Foreskin keratinocyte (primary cell): ENCODE measurements at places on chromosomes 6 and 20. TPM values are rescaled to one million over a fixed set of nuclear protein-coding genes. Genes with fewer than 3 reads are reported as not detected.

The TNXB gene
- 0.03 and 0.07 TPM in 2 replicates for polyA plus RNA-seq

The C6orf141 gene
- polyA plus RNA-seq, result 10.2 and 13.8 TPM in 2 replicates

The HLA-DQB1 gene
- 3.0 and 5.1 TPM in 2 replicates for polyA plus RNA-seq

The ZFP57 gene
- polyA plus RNA-seq, result 1.7 and 23.1 TPM in 2 replicates

The CDSN gene
- polyA plus RNA-seq, result 0.86 and 1.4 TPM in 2 replicates

The KHDC1 gene
- 2.1 and 3.0 TPM in 2 replicates for polyA plus RNA-seq

The APCDD1L gene
- polyA plus RNA-seq, result 2.2 and 3.5 TPM in 2 replicates

The AVP gene
- not detected in 2 replicates for polyA plus RNA-seq

The PGC gene
- not detected in 2 replicates for polyA plus RNA-seq

The TMEM239 gene
- polyA plus RNA-seq, result not detected in 2 replicates

The HMGN4 gene
- 35.9 and 43.7 TPM in 2 replicates for polyA plus RNA-seq

The NAPB gene
- 1.3 and 2.3 TPM in 2 replicates for polyA plus RNA-seq

The TMEM244 gene
- polyA plus RNA-seq, result 0.17 TPM in 1 of 2 replicates, not detected in the other

The NT5E gene
- 140 and 147 TPM in 2 replicates for polyA plus RNA-seq

The NEDD9 gene
- polyA plus RNA-seq, result 1.1 and 1.2 TPM in 2 replicates

The CLVS2 gene
- polyA plus RNA-seq, result not detected in 2 replicates

The DNAAF9 gene
- polyA plus RNA-seq, result 1.5 and 1.6 TPM in 2 replicates

The DEFB124 gene
- polyA plus RNA-seq, result not detected in 2 replicates

The CITED2 gene
- 7.9 and 11.0 TPM in 2 replicates for polyA plus RNA-seq

The PSMF1 gene
- polyA plus RNA-seq, result 154 and 167 TPM in 2 replicates
